ENCODE measurements at places on chromosomes 12 and 14.
A peak's percentile ranks its signal among the peaks of the same experiment; 100 is the strongest.

- DNase-seq = no peak
Observed at GRCh38 chr12:62761658-62762057, 173.3 kb downstream of the PPM1H start.

DNA sequence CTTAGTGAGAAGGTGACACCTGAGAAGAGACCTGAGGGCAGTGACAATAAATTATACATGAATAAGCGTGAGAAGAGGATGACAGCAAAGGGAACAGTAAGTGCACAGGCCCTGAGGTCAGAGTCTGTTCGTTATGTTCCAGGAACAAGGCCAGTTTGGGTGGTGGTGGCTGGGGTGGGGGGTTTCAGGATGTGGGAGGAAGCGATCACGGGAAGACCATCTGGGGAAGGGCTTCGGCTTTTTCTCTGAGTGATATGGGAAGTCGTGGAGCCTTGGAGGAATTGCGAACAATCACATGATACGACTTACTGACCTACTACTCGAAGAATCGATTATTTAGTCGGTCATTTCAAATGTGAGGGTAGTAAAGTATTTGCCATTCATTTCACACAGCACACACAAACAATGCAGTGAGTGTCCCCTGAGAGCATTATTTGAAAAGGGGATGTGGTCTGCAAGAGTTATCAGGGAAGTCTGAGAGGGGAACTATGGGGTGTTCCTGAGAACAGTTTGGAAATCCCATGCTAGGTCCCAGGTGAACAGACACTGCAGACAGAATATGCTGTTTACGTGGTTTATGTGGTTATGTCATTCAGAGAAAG is 94.7 kb downstream of the SLC38A1 start:
- DNase-seq = no peak

GRCh38 chr12:68236421-68237059 is 10.9 kb upstream of the IL26 start:
- DNase-seq = peak; percentile 59

- DNase-seq = peak; percentile 77
Observed at GRCh38 chr12:56189918-56190694, 823 bp upstream of the SMARCC2 start.

GRCh38 chr14:55976219-55976618 is 142.0 kb upstream of the PELI2 start:
- no peak for DNase-seq

- no peak for DNase-seq
Observed at GRCh38 chr12:58395056-58395455, 453.7 kb downstream of the ATP23 start.

- DNase-seq = no peak
Observed at GRCh38 chr12:119914666-119915065, 37.5 kb upstream of the CIT start.

GRCh38 chr14:103688441-103688840 is 26.8 kb downstream of the XRCC3 start:
- DNase-seq = no peak

DNA sequence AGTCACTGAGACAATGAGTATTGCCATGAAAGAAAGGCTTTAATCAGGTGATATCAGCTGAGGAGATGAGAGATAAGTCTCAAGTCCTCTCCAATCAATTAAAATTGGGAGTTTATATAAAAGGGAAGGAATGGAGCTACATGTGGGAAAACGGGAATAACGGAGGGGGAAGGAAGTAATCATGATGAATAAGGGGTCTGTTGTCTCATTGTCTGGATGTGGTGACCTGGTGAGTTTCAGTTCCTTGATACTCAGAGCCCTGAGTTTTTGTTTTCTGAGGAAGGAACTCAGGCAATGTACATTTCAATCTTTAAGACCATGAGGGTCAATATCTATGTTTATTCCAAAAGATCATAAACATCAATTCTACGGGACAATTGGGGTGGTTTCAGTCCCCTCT is 198.8 kb downstream of the KITLG start:
- no peak for DNase-seq

GRCh38 chr14:34502001-34502400 is 37.5 kb downstream of the EAPP start:
- no peak for DNase-seq

DNA sequence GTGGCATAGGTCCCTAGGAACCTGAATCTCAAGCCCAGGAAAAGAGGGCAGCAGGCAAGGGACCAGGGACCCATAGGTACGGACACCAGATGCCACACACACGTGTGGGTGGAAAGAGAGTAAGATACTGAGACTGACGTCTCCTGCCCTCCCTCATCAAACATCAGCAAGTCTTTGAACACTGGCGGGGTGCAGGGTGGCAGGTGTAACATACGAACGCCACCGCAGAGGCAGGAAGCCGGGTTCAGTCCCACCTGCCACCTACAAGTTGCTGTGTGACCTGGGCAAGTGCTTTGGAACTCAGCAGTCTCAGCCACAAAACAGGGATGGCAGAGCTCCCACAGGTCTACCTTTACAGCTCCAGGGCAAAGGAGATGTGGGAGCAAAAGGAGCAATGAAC is 11.1 kb downstream of the ACTN1 start:
- DNase-seq = peak; percentile 63

DNA sequence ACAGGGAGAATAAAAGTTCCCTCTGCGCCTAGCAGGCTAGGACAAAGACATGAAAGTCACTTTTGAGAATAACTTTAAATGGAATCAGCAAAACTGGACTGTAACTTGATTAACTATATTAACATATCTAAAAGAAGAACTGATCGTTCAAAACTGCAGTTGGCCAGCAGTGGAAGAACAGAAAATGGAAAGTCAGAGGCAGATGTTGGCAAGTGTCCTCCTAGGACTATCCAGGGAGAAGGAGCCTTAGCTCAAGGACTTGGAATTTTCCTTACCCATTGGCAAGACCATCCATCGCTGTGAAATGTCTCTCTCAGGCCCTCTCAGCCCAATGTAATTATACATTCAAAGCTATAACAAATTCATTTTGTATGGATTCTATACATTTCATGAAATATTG is 419.7 kb downstream of the ATP23 start:
- no peak for DNase-seq
